ENCODE measurements at places on chromosomes 7 and 10.

- peak; percentile 23 for DNase-seq
These were observed 12.1 kb downstream of the TFR2 start for GRCh38 chr7:100629117-100629716.

DNA sequence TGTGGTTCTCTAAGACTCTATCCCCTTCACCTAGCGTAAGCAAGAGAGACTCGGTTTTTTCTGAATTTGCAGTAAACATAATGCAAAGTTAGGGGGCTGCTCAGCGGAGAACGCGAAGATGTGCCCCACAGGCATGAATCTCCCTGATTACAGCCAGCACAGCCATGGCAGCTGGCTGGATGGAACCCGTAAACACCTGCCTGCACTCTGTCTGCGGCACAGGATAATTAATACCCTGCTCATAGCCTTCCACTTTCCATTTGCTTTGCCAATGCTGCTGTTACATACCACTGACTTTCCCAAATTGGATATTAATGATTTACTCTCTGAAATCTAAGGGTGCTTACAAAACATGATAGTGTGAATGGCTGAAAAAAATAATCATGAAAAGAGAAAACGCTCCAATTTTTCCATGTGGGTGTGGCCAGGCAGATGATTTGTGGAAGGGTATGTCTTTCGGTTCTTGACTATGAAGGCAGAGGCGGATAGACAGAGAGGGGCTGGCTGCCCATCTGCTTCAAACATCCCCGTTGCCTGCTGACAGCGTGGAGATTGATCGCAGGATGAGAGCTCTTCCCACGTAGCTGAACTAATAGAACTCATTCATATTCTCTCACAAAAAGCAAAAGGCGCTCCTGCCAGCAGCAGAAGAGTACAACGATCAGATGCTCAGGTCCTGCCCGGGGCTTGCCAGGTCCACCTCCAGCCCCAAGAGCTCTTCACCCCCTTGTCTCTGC lies 193.2 kb upstream of the GHITM start:
- DNase-seq = no peak

DNA sequence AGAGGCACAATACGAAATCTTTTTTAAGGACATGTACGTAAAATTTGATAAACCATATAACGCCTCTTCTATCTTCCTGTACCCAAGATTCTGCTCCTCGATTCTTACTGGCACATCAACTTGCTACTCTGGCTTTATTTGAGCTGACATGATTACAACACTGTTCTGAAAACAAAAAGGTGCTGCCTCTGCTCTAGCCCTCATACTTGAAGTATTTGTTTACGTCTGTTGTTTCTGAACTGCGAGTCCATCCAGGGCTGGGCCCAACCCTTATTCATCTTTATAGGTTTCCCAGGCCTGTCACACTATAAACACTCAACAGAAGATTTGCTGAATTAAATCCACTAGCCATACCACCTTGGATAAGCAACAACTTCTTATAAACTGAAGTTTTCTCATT lies 96.2 kb upstream of the SVIL start:
- no peak for DNase-seq

DNA sequence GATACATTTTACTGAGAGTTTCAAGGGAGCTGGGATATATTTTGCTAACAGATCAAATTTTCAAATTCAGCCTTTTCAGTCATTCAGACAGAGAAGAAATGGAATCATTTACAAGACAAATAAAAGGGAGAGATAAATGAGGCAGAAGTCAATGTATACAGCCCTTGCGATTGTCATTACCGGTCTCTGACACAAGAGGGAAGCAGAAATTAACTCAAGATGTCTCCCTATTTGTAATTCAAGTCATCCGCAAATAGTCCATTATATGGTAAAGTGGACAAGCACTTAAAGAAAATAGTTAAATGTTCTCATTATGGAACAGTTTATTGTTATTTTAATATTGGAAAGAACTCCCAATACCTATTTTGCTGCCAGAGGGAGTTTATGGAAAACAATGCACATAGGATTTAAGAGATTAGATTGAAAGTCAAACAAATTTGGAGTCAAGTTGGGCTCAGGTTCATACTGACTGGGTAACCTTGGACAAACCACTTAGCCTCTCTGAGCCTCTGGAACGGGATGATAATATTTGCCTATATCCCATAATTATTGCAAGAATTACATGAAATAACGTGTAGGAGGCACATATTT lies 89.3 kb upstream of the PRKCQ start:
- DNase-seq = peak; percentile 79

- DNase-seq = no peak
These were observed 28.2 kb upstream of the TPST1 start for GRCh38 chr7:66176914-66177313.

- no peak for DNase-seq
These were observed 25.1 kb upstream of the LAMB1 start for GRCh38 chr7:108028111-108028510.

- DNase-seq = no peak
These were observed 195.6 kb downstream of the TNS3 start for GRCh38 chr7:47386273-47386835.

DNA sequence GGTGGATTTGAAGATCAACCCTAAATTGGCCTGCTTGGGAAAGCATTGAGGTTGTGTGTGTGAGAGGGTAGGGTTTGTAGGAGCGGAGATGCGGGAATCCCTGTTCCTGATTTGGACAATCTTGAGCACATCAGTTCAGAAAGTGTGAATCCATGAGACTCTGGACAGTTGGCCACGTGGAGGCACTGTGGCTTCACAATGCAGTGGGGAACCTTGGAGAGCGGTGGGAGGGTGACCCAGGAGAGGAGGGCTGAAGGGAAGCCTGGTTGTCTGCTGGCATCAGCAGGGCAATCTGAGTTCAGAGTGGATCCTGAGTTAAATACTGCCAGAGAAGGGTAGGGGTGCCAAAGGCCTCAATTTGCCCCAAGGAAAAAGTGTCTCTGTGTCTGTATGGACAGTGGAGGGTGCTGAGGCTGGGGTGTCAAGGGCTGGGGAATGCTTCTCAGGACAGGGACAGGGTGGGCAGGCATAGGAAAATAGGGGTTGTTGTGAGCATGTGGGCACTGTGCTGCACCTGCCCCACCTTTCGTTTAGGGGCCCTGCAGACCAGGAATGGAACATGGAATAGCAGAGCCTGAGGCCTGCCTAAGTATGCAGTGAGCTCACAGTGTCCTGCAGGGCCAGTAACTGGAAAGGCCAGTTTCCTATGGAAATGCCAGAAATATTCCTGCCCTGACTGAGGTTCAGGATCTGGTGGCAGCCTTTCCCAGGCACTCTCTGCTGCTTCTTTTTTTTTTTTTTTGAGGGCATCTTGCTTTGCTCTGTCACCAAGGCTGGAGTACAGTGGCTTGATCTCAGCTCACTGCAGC lies 162.9 kb upstream of the PRSS58 start:
- peak; percentile 13 for DNase-seq

GRCh38 chr10:102832987-102833386 lies 4.2 kb downstream of the CYP17A1 start:
- DNase-seq = no peak

DNA sequence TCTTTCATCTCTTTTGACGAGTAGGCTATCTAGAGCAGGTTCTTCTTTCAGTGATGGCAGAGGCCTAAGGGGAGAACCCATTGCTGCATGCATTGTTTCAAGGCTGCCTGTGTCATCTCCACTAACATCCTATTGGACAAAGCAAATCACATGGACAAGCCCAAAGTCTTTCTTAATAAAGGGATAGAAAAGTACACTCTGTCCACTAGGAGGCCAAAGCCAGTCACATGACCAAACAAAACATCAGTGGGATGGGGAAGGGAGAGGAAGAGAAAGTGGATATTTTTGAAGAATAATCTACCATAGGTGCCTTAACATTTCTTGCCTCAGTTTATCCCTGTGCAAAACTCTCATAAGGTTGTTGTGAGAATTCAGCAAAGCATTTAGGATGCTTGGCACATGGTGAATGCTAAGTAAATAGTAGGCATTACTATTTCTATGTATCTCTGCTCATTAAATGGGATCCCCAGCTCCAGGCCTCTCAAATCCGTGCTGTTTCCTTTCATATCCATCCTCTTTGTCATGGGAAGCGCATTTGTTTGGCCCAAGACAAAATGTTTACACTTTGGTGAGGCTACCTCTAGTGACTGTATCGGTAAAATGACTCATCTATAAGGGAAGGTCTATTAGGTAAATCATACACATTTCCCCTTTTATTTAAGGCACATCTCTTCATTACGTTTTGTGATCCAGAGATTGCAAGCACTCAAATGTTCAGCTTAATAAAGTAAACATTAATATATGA lies 16.7 kb upstream of the CADPS2 start:
- DNase-seq = no peak

- no peak for DNase-seq
These were observed 46.4 kb upstream of the MTURN start for GRCh38 chr7:30088362-30088761.

GRCh38 chr7:48307041-48307714 lies 135.9 kb downstream of the ABCA13 start:
- DNase-seq = no peak

DNA sequence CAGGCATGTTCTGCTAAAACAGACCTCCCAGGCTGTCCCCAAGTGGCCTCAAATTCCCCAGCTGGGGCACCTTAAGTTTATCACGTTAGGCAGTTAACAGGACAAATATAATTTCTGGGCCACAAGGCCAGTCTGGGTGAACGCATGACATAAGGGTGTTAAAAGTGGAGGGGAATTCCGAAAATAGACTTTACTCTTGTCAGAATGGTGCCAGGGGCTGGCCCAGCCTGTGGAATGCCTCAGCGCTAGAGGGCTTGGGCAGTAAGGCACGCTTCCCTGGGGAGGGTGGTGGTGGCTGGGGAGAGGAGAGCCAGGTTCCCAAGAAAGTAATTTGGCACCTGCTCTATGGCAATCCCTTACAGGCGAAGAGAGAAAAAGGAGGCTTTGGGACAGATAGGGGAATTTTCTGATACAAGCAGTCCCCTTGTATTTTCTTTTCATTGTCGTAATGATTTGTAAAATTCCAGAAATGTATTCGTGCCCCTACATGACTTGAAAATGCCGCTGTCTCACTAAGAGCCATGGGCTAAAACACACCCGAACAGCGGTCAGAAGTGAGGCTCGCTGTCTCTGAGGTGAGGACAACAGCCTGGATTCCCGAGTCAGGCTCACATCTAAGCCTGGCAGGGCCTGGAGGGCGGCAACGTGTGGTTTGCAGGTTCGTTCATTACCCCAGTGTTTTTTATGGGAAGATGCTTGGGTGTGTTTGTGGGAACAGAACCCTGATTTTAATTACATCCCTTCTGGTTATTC lies 463.2 kb upstream of the GALNT17 start:
- DNase-seq = no peak

DNA sequence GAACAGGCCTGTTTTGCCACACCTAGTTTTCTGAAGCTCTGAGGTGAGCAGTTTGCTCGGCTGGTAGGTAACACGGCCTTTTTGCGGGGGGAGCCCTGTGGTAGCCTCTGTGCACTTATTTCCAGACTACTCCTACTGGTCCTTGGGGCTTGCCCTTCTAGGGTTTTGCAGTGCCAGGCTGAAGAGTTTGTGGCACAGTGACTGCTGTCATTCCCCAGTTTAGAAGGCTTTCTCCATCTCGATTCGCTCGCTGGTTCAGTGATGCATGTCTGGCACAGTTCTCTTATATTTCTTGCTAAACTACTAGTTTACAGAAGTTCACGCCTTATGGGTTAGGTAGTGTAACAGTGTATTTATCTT lies 711 bp downstream of the KIF20B start:
- DNase-seq = peak; percentile 28

DNA sequence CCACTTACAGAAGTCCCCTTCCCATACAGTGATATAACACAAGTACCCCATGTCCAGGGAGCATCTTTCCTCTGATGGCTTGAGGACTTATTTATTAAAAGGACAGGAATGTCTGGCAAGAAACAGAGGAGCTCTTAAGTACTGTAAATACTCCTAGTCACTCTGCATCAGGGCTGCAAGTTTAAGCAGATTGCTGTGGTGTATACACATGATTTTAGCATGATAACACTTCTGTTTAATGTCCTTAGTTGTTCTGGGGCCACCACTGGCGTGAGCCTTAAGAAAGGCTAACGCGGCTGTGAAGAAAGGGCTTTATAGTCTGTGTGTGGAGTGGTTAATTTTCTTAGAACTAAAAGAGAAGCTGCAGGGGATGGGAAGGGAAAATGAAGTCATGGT lies 65.7 kb downstream of the GBF1 start:
- no peak for DNase-seq

GRCh38 chr10:17479015-17479615 lies 24.7 kb upstream of the ST8SIA6 start:
- no peak for DNase-seq

- no peak for DNase-seq
These were observed 22.0 kb upstream of the CPA5 start for GRCh38 chr7:130322615-130323014.

GRCh38 chr10:30073767-30074060 lies 14.3 kb upstream of the JCAD start:
- DNase-seq = no peak

DNA sequence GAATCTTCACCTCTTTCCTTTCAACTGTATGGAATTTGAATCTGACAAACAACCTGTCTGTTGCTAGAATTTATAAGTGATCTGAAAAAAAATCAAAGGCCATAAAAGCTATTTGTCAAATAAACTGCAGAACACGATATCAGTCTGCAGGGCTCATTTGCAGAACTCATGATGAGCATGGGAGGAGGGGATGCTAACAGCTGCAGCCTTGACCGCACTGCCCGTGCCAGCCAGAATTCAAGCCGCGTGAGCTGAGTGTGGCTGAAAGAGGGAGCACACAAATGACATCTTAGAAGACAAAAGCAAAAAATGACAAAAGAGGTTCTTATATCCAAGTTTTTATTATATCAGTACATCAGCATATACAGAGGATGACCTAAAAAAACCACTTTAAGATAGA lies 15.7 kb downstream of the LRRTM3 start:
- DNase-seq = no peak

DNA sequence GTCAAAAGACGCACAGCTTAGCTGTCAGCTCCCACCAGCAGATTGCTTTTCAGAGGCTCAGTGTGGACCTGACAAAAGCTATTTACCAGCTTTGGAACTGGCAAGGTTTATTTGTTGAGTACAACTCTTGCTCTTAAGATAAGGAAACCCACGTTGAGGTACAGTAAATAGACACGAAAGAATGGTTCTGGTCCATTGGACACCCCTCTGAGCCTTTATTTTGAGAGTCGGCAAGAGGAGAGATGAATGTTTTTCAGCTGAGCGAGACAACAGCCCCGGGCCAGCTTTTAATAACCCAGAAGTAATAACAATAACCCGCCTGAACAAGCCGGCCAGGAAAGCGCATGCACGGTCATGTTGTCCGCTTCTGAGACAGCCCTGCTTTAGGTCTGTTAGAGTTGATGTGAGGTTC lies 49.0 kb downstream of the WNT2 start:
- no peak for DNase-seq

GRCh38 chr10:71873582-71874211 lies 22.6 kb upstream of the PSAP start:
- no peak for DNase-seq

- DNase-seq = no peak
These were observed 11.8 kb downstream of the UROS start for GRCh38 chr10:125811251-125811650.

Measured in cardiac fibroblast (primary cell).